ENCODE measurements at places on chromosomes 2 and 18.

DNA sequence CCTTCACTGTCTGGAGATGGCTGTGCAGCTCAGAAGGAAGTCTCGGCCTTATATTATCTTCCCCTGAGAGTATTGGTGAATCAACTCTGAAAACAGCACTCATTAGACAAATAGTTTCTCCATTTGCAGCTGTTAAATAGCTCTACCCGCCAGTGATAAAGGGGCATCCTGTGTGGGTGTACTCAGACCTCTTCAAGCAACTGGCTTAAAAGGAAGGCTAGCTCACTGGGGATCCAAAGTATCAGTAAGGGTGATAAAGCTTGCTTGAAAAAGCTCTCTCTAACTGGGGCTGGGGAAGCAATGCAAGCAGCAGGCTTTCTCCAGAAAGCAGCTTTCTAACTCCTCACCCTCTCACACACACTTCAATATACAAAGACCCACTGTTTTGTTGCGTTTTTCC is 64.9 kb upstream of the PSMD14 start:
- no peak for DNase-seq

DNA sequence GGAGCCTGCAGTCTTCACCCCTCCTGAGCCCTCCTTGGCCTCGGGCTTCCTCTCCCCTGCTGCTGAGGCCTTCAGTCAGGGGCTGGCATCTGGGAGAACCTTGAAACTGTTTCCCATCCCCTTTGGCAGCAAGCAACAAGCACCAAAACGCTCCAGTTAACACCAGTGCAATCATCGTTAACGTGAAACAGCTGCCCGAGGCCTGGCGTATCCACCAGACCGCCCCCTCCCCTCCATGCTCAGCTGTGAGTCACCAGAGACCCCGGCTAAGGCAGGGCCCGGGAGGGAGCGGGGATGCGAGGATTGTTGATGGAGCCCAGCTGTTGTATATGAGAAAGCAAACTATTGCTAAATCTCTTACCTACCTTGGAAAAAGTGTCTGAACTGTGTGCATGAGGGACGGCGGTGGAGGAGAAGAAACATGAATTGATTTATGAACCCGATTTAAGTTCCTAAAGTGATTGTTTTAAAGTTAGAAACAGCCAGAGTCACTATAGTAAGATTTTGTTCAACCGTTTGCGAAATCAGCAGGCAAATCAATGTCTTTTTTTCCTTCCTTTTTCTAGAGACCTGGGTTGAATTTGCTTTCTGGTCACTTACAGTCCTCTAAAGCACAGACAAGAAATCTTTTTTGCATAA is 5.2 kb downstream of the ZFP36L2 start:
- DNase-seq, result no peak

GRCh38 chr2:28809927-28810326 is 707 bp upstream of the SPDYA start:
- DNase-seq, result no peak

GRCh38 chr18:8754995-8755960 is 49.9 kb downstream of the MTCL1 start:
- no peak for DNase-seq

DNA sequence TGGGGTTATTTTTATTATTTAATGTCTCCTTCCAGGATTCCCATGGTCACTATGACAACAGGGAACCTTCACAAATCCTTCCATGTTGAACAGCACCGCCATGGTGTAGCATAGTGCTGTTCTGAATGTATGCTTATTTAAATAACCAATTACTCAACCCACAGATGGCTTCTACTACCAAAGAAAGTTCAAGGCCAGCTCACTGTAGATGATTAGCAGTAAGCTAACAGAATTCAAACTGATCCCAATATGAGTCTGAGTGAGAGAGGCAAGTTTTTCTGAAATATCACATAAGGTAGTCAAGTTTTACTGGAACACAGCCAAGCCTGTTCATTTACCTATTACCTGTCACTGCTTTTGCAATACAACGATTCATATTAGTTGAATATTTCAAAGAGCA is 51.2 kb downstream of the CLASP1 start:
- no peak for DNase-seq

GRCh38 chr18:24470805-24471204 is 10.4 kb downstream of the HRH4 start:
- DNase-seq, result no peak

- peak; percentile 53 for DNase-seq
Observed at GRCh38 chr2:26469092-26469710, 8.7 kb downstream of the OTOF start.

- DNase-seq, result no peak
Observed at GRCh38 chr2:223019987-223020717, 31.8 kb upstream of the KCNE4 start.

- DNase-seq, result no peak
Observed at GRCh38 chr2:17805717-17806363, 10.4 kb upstream of the MSGN1 start.

DNA sequence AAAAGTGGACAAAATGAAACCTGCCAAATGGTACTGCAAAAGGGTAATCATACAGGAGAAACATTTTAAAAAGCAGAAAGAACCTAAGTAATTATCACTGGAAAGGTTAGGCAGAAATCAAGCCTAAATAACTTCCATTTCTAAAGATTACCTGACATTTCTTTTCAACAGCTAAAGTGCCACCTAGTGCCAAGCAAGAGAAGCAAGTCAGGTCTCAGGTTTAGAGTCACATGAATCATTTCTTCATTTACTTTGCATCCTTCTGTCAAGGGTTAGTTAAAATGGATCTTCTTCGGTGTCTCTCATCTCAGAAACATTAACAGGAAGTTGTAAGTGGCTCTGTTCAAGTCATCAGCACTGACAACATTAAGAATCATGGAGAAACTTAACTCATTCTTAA is 90.3 kb downstream of the AKAIN1 start:
- no peak for DNase-seq

DNA sequence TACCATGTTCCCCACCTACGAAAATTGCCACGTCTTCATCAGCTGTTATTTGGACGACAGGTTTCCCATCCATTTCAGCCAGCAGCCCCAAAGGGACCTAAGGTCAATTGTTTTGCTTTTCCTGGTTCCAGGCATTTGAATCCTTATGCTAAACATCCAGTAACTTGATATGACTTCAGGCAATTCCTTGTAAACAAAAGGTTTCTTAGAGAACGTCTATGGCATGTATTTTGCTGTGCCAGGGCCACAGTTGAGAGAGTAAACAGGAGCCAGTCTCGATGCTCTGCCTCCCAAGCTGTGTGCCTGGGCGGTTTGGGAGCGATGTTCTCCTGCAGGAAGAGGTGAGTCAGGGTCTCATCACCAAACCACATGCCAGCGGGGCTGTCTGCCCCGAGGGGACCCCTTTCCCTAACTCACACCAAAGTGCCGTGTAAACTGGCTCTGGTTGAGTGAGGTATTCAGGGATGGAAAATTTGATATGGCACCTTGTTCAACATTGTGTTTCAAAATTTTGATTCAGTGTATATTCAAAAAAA is 12.9 kb upstream of the MC5R start:
- no peak for DNase-seq

DNA sequence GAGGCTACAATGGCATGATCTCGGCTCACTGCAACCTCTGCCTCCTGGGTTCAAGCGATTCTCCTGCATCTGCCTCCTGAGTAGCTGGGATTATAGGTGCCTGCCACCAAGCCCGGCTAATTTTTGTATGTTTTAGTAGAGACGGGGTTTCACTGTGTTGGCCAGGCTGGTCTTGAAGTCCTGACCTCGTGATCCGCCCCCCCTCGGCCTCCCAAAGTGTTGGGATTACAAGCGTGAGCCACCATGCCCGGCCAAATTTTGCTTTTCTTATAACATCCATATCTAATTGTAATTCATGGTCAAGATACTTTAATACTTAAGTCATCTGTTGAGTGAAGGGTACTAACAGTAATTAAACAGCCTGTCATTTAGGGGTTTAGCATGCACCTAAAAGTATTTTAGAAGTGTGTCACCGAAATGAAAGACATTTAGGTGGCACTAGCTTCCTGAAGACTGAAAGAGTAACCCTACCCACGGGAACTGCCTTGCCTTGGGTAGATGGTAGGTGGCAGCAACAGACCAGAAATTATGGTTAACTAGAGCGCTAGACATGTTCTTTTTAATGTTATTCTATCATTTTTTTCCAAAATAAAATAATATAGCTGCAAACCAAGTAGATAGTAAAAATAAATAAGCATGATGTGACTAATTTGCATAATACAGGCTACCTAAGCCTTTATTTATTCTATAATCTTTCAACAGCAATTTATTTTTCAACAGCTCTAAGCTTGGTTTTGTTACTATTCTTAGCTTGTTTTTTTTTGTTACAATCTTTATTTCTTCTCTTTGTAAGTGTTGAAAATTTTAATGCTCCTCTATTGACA is 8.6 kb upstream of the ACYP2 start:
- peak; percentile 51 for DNase-seq

DNA sequence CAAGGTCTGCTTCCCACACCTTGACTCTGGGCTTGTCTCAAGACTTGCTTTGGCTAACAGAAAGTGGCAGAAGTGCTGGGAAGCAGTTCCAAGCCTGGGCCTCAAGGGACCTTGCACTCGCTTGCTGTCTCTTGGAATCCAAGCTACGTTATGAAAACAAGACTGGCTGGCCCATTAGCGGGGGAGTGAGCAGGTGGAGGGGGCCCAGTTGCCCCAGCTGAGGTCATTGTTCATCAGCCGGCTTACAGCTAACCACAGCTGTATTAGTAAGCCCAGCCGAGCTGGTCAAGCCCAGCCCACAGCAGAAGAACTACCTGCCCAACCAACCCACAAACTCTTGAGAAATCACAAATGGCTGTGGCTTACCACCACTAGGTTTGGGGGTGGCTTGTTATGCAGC is 63.1 kb downstream of the MARCO start:
- no peak for DNase-seq

DNA sequence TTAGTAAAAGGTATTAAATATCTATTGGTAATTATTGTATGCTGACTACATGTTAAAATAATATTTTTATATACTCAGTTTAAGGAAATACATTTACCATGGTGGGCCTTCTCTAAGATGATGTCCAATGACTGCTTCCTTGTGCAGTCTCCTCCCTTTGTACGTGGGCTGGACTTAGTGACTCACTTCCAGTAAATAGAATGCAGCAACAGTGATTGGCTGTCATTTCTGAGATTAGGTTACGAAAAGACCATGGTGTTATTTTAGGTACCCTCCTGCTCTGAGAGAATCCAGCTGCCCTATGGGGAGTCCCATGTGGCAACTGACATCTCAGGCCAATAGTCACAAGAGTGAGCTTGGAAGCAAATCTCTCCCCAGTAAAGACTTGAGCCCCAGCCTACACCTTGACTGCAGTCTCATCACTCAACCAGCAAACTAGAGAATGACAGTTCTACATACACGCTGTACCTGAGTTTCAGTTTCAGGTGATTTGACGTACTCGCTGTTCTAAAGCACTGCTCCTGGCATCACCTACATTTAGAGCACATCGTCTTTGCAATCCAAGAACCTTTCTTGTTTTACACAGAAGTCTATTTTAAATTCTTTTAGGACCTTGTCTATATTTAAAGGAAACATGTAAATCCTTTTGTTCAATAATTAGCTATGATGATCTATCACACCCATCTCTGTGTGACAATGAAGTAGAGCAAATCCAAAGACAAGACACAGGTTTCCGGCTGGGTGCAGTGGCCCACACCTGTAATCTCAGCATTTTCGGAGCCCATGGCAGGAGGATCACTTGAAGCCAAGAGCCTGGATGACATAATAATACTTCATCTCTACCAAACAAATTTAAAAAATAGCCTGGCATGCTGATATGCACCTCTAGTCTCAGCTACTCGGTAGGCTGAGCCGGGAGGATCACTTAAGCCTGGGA is 87.2 kb downstream of the COBLL1 start:
- no peak for DNase-seq

DNA sequence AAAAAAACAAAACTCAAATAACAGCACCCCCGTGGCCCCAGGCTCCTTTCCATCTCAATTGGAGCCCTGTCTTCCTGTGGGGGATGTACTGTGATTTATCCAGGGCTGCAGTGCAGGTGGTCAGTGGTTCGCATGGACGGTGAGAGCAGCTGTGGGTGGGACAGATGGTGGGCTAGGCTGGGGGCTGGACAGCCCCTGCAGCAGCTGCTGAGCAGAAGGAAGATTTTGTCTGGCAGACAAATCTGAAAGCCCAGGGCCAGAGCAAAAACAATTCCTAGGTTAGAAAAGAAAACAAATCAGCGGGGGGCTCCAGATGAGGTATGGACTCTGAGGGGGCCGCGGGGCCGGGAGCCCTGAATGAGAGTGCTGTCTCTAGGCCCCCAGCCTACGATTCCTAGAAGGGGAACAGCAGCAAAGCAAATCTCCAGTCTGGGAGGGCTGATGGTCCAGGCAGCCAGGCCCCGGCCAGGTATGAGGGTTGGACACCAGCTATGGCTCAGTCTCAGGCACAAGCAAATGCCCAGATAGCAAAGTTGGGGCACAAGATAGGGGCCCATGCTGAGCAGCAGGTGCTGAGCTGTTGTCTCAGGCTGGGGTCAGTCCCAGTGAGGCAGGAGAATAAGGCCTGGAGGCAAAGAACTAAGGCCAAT is 45.4 kb downstream of the SOWAHC start:
- no peak for DNase-seq

DNA sequence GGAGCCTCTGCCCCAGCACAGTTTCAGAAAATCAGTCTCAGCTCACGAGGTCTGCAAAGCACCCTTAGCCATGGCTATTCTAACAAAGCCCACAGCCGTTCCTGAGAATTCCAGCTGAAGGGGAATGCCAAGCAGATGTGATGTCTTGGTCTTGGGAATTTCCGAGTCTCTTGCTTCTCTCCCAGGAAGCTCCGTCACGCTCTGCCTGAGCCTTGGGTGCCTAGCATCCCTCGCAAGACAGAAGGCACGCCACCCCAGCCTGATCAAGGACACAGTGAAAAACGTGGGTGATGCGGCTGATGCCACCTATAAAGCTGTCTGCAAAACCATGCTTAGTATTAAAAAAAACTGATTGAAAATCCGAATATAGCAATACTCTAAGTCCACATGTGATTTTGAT is 254.6 kb downstream of the SH3BP4 start:
- no peak for DNase-seq

- peak; percentile 23 for DNase-seq
Observed at GRCh38 chr2:26521054-26521912, 43.4 kb upstream of the OTOF start.

- peak; percentile 43 for DNase-seq
Observed at GRCh38 chr2:100819370-100820272, at the start of gene NPAS2. TSS of gene NPAS2 (plus strand) at chr2:100820139. CDS start at chr2:100904755, 84,616 bp downstream.

DNA sequence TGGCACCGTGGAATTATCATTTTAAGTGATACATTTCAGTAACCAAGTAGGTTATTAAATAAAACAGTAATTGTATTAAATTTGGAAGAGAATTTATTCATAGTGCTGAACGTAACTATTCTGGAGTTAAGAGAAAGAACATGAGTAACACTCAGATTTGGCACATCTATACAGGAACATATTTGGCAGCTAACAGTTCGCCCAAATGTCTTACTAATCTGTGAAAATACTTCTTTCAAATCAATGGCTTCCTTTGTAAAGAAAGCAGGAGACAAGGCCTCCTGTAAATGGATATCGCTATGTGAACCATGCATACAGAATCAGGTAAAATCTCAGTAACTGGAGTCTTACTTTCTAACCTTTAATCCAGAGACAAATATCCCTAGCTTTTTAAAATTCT is 64.4 kb downstream of the ZNF516 start:
- DNase-seq, result no peak

GRCh38 chr2:51149725-51150124 is 117.8 kb upstream of the NRXN1 start:
- no peak for DNase-seq

- DNase-seq, result no peak
Observed at GRCh38 chr18:5415031-5415430, 119.5 kb upstream of the ZBTB14 start.

GRCh38 chr18:35971661-35972196 is 750 bp upstream of the RMP24 start:
- no peak for DNase-seq

GRCh38 chr2:44777036-44777435 is 164.5 kb upstream of the SIX3 start:
- DNase-seq, result no peak
